ENCODE measurements at places on chromosomes 16 and 17. TPM values are rescaled to one million over a fixed set of nuclear protein-coding genes. Genes with fewer than 3 reads are reported as not detected.

The SLC16A13 gene
- 11.1 TPM for total RNA-seq

DNA sequence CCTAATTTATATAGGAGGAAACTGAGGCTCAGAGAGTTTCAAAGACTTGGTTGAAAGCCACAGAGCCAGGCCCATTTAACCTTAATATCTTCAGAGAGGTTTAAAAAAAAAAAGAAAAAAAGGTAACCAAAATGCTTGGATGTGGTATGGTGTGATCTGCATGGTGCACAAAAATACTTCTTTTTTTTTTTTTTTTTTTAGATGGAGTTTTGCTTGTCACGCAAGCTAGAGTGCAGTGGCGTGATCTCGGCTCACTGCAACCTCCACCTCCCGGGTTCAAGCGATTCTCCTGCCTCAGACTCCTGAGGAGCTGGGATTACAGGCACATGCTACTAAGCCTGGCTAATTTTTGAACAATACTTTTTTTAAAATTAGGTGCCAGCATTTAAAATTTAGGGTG, 101.8 kb downstream of the XYLT1 start:
- no peak for DNase-seq

The LPCAT2 gene
- 11.7 TPM for total RNA-seq

- DNase-seq = no peak
These were observed 3.9 kb downstream of the NAGS start for GRCh38 chr17:44008205-44008909.

The ZFPM1 gene
- total RNA-seq = 5.0 TPM

GRCh38 chr16:50309156-50309526, 42.8 kb downstream of the ADCY7 start:
- DNase-seq = no peak

GRCh38 chr17:49223517-49224197, 6.9 kb downstream of the PHOSPHO1 start:
- peak; percentile 38 for DNase-seq

DNA sequence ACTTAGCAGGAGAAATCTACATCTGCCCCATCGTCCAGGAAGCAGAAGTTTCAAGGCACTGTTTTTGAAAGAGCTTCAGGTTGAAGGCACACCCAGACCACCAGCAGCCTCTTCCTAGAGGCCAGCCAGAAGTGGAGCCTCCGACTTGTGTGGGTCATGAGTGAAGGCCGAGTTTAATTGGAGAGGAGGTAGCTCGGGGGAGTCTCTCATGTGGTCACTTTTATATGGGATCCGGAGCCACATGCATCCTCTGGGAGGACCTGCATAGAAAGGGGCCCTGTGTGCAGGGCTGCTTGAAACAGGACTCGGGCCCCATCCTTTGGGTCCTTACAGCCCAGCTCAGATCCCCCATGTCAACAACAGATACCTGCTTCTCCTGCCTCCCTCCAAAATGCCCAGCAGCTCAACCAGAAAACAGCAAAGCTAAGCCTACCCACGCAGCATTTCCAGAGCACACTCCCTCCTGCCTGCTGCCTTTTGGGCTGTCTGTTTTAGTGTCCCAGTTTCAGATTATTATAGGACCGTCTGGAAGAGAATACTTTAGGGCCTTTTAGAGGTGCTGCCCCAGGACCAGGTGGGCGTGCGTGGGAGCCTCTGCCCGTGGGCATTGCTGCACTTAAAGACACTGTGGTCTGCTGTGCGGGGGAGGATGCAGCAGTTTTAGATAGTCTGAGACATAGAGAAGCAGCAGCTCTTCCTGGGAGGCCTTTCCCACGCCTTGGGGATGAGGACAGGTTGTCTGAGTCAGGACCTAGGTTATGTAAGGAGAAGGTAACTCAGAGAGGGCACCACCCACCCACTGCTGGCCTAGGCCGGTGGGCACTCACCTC, 29.5 kb downstream of the MPRIP start:
- peak; percentile 61 for DNase-seq

The KCNH6 gene
- not detected for total RNA-seq

GRCh38 chr16:10171221-10171620, 11.0 kb downstream of the GRIN2A start:
- no peak for DNase-seq

DNA sequence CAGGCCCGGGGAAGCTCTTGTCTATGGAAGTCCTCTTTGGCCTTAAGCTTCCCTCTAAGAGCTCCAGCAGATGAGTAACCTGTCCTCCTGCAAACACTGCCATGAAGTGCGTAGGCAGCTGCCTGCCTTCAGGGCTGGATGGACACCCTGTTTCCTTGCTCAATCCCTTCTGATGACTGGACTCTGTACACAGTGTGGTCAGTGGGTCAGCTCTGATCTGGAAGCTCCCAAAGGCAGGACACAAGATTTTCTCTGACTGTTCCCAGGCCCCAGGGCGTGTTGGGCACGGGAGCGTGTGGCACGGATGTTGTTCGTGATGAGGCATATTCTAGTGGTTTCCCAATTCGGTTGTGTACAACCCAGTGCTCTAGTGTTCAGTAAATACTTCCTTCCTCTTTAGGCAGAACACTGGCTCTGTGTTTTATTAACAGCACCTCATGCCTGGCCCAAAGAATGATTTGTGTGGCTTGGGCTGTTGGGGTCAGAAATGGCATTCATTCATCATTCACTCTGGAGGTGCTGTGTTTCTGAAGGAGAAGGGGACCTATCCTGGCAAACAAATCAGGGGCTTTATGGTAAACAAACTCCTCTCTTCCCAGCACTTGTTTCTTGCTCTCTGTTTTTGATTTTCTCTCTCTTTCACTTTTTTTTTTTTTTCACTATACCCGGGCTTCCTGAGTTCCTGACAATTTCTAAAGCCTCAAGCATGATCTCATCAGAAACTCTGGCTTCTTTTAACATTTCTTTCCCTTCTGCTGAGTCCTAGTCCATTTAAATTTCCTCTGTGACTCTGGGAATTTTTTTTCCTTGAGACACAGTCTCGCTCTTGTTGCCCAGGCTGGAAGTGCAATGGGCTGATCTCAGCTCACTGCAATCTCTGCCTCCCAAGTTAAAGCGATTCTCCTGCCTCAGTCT, 12.0 kb upstream of the RNF157 start:
- peak; percentile 99 for DNase-seq

DNA sequence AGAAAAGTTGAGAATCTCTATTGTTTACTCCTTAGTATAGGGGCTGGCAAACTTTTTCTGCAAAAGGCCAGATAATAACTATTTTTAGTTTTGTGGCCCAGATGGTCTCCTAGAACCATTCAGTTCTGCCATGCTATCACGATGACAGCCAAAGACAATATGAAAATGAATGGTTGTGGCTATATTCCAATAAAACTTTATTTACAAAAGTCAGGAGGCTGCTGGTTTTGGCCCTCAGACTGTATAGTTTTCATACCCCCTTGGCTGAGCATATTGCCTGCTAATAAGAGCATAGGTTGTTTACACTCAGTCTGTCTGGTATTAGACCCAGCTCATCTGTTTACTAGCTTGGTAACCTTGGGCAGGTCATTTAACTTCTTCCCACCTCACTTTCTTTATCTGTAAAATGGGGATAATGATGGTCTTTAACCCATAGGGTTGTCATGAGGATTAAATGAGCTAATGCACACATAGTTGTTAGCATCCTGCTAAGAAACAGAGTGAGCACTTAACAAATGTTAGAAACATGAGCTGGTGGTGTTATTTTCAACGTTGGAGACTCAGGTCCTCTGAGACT, 156.3 kb downstream of the MSI2 start:
- DNase-seq = no peak

DNA sequence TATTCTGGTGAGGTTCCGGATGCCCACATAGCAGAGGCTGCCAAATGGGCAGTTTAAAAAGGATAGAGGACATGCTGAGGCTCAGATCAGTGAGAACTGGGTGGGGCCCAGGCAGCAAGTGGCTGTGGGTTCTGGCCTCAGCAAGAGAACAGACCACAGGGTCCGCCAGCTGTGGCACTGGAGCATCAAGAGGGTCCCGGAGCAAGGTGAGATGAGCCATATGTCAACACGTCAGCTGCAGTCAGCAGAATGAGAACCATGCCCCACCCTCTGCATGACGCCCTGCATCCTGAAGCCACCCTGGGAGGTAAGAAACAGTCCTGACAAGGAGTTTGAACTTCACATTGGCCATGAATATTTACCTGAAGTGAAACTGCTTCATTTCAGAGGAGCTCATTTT, 20.1 kb upstream of the CCL5 start:
- no peak for DNase-seq

GRCh38 chr16:47037396-47037745, 63.9 kb upstream of the DNAJA2 start:
- no peak for DNase-seq
